ENCODE measurements at places on chromosomes 1 and 21. TPM values are rescaled to one million over a fixed set of nuclear protein-coding genes. Genes with fewer than 3 reads are reported as not detected.

DNA sequence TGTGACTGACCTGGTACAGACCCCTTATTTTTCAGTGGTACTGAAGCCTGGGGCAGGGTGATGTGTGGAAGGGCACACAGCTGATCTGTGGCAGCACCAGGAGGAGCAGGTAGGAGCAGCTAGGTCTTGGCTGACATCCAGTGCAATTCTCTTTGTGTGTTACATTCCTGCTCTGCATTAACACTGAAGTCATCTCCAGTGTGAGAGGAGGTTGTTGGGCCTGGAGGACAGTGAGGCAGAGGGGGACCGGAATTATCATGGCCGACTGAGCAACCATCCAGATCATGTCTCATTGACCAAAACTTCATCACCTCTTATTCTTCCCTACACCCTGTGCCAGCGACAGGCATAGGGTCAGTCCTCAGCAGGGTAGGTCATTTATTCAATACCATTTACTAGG, 1.5 kb downstream of the SLAMF8 start:
- no peak for DNase-seq

DNA sequence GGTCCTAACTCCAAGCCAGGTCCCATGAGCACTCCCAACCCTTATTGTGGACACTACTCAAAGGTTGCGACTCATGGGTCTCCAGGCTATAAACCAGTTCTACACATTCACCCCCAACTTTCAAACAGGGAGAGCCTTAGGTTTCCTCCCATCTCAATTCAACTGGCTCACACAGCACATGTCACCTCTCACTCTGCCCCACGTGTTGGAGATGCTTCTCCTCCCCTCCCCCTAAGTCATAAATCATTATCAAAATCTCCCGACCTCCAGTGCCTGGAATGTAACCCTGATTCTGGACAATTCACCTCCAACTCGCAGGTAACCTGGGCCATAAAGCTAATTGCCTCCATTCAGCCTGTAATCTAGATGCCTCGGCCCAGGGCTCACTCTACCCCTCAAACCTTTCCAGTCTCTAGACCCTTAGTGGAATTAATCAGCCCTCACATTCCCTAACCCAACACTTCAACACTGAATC, 595 bp downstream of the AK2 start:
- no peak for DNase-seq

DNA sequence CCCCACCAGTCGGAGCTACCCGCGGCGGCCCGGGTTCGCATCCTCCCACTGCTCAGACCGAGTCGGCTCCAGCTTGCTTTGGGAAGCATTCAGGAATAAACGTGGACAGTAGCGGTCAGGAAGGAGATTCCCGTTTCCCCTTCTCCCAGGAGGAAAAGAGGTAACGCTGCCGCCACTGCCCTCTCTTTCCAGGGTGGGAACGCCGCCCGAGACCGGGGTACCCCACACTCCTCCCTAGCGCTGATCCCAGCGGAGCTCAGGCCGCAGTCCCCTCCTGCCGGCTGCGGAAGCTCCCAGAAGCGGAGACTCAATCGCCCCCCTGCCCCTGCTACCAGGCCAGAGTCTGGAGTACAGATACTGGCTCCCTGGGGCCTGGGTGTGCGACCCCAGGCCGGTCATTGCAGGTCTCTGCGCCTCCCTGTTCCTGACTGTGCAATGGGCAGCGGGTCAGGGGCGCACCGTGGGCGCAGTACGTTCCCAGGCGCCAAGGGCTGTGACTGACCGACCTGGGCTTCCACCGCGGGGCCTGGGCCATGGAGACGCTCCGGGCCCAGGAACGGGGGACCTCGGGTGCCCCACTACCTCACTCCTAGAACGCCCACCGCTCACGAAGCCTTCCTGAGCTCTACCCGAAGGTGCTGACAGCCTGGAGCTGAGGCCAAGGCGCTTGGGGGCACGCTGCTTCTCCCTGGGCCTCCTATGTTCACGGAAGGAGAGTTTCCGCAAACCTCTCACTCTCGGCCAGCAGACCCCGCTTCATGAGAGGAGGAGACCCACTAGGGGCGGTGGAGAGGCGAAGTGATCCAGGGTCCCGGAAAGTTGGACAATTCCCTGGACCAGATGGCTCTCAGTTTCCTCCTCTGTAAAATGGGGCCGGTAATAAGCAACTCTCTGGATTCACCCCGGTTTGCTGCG, 7.8 kb downstream of the DMRTA2 start:
- DNase-seq, result no peak

DNA sequence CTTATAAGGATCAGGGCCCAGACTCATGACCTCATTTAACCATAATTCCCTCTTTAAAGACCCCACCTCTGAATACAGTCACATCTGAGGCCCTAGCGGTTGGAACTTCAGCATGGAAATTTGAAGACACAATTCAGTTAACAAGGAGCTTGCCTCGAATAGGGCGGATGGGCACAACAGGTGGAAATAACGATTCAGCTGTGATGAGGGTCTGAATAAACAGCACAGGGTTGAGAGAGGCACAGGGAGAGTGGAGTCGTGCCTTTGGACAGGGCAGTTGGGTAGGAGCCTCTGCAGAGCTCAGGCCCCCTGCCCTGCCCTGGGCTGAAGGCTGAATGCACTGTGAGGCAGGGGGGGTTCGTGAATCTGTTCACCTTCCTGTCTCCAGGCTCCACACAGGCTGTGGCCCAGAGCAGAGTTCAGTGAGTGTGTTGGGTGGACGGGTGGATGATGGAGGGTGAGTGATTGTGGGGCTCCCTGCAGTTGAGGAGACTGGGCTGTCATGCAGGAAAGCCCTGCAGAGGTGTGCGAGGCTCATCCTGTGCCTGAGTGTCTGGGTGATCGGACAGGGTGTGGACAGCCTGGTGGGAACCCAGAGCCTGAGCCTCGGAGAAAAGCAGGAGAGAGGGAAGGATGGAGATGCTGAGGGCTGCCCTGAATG, 243.1 kb downstream of the FOXD2 start:
- no peak for DNase-seq

GRCh38 chr21:37842163-37842919, 73.9 kb downstream of the KCNJ6 start:
- DNase-seq, result no peak

DNA sequence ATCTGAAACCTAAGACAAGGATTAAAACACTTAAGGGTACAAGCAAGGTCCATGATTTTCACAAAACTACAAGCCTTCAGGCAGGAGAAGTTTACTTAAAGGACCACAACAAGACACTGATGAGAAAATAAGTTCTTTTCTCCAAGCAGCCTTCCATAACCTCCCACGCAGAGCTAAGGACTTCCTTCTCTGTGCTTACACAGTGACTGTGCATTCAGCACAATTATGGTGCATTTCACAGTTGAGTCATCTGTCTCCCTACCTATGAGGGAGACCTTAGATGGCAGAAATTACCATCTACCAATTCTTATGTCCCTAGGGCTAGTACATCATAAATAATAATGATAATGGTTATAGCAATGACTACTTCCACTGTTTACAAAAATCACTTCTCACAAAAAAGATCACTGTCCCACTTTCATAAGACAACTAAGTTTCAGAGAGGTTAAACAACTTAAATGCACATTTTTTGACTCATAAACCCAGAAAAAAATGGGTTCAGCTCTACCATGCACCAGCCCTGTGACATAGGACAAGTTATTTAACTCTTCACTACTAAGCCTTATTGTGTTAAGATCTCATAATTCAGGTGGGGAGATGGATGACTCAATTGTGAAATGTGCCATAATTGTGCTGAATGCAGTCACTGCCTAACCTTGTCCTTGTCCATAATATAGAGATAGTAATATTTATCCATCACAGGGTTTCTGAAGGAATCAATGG, 45.3 kb downstream of the TARBP1 start:
- DNase-seq, result no peak

DNA sequence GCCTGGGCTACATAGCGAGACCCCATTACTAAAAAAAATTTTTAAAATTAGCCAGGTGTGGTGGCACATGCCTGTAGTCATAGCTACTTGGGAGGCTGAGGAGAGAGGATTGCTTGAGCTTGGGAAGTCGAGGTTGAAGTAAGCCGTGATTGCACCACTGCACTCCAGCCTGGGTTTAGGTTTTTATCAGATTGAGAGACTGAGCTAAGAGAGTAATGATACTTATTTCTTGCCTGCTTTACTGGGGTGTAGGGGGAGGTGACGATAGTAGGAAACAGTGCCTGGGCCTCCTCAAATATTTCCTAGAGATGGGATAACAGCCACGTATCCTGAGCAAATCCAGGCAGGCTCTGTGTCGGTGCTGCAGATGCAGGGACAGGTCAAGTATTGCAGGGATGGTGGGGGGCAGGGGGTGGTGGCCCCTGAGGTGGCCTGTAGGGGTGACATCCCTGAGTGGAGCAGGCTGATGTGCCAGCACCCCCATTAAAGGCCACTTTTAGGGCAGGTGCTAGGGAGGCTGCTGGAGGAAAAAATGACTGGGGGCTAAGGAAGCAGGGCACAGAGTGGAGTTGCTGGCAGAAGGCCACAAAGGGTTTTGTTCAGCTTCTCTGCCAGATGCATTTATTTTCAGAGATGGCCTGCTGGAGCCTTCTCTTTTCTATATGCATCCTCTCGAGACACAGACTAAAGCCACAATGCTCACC, 130.5 kb downstream of the RHOU start:
- DNase-seq, result no peak

- DNase-seq, result no peak
These were observed 2.3 kb upstream of the MAP3K6 start for GRCh38 chr1:27368869-27369582.

- DNase-seq, result no peak
These were observed 371.7 kb upstream of the ADGRL2 start for GRCh38 chr1:81428998-81429397.

GRCh38 chr1:62247391-62248168, 52.9 kb downstream of the L1TD1 start:
- DNase-seq, result no peak

DNA sequence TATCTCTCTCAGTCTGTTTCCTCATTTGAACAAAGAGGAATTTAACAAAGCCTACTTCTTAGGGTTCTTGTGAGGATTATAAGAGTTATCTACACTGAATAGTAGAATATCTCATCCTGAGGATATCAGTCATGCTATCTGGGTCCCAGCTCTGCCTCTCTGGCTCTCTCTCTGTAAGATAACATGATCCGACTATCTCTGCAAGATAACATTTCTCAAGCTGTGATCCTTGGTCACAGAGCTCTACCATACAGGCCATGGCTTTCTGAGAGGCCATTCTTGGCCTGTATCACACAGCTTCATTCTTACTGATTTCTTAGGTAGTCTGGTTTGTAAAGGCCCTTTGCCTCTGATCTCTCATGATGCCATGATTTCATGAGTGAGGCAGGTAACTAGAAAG, 71.0 kb upstream of the TRABD2B start:
- DNase-seq, result no peak

DNA sequence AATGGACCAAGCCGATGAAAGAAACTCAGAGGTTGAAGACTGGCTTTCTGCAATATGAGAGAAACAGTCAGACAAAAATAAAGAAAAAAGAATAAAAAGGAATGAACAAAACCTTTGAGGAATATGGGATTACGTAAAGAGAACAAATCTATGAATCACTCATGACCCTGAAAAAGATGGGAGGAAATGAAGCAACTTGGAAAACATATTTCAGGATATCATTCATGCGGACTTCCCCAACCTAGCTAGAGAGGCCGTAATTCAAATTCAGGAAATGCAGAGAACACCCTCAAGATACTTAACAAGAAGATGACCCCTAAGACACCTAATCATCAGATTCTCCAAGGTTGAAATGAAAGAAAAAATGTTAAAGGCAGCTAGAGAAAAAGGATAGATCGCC, 705.3 kb upstream of the CHRM3 start:
- DNase-seq, result no peak

TSTD1 gene
- total RNA-seq, result 109 TPM

HTR1D gene
- not detected for total RNA-seq

FCGR1A gene
- total RNA-seq, result 2.8 TPM

SAMSN1 gene
- total RNA-seq, result 7.5 TPM

MAST2 gene
- total RNA-seq, result 28.0 TPM

CD1E gene
- total RNA-seq, result 1.2 TPM

PTPRC gene
- total RNA-seq, result 36.0 TPM

Data from breast epithelium (tissue), 4 donors.